Activated naive CD8-positive, alpha-beta T cell treated with anti-CD3 and anti-CD28 coated beads, Interleukin-2, amount 10 ng/mL, durations not matched to agents 7 days and 5 days (primary cell): ENCODE measurements at places on chromosomes 1 and 21. TPM values are rescaled to one million over a fixed set of nuclear protein-coding genes. Genes with fewer than 3 reads are reported as not detected.
A peak's percentile ranks its signal among the peaks of the same experiment; 100 is the strongest.

DNA sequence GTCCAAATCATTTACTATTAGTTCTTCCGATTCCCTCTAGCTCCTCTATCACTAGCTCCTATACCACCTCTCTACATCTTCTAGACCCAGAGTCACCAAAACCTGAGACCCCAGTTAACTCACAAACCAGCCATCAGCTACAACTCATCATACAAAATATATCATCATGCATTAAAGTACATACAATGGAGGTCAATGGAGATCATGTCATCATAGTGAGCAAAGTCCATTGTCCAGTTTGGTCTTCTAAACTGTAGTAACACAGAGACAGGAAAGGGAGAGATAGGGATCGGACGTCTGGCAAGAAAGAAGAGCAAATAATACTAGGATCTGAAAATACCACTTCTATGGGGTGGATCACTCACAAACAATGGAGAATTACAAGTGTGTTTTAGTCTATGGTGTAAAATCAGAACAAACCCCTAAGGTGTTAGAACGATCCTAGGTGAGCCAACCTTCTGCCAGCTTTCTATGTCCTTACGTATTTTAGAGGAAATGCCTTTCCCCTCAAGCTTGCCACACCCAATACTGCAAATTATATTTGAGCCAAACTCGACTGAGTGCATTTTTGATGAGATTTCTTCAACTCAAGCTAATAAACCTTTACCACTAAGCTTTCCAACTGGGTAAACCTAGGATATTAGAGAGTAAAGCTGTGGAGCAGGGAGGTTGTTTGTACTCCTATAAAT lies 3.9 kb downstream of the ADIPOR1 start:
- peaks cover 3% of the 10 kb centered on the region for H3K36me3 ChIP-seq
- DNase-seq = no peak
- H3K4me1 ChIP-seq = peaks cover 45% of the 10 kb centered on the region
- H3K27ac ChIP-seq = peak overlapping the region; percentile 18
- H3K27me3 ChIP-seq = no peaks in the 10 kb centered on the region
- H3K4me3 ChIP-seq = no peak overlapping the region

DNA sequence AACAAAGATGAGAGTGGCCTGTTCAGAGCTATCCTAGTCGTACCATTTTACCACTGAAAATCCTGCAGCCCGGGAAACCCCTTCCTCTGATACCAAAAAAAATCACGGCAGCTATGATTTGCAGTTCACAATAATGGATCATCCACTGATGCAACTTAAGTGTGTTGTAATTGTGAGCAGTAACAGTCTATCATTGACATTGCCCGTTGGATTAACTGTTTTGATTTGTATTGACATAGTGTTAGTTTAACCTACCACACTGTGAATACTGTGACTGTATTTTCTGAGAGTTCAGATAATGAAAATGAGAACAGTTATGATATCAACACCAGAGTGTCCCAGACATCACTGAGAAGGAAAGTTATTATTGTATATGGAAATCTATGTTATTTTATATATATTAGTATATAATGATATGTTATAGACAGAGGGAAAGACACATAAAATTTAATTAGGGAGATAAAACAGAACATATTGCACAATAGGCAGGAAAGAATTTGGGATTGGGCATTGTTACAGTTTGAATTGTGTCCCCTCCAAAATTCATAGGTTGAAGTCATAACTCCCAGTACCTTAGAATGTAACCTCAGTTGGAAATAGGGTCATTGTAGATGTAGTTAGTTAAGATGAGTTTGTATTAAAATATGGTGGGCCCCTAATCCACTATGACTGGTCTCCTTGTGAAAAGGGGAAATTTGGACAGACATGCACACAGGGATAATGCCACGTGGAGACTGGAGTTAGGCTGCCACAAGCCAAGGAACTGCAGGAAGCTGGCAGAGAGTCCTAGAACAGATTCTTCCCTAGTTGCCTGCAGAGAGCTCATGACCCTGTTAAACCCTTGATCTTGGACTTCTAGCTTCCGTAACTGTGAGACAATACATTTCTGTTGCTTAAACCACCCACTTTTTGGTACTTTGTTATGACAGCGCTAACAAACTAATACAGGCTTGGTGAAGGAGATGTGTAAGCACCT lies 54.4 kb downstream of the TLCD4 start:
- H3K36me3 ChIP-seq = no peaks in the 10 kb centered on the region
- H3K4me1 ChIP-seq = no peaks in the 10 kb centered on the region
- H3K27me3 ChIP-seq = peaks cover 8% of the 10 kb centered on the region

DNA sequence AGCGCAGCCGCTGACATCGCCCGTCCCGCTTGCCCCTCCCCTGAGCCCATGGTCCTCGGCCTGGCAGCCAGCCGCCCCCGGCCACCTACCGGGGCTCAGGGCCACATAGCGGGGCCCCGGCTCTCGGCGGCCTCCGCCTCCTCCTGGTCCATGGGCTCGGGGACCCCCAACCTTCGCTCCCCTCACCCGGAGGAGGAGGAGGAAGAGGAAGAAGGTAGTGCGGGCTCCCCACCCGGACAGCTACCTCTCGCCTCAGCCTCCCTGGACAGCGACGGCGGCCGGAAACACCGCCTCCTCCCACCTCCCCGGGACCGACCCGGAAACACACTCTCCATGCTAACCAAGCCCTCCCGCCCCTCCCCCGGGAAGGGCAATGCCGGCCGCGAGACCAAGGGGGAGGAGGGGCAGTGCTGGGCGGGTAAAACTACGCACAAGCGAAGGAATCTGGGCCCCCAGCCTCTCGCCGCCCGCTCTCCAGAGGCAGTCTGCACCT lies at the start of gene KIAA0319L:
Gene KIAA0319L, minus strand, starts transcription at position 286 of the 493 bp plus-strand sequence. CDS start 2,912 bp downstream, outside the sequence.
- H3K27me3 ChIP-seq = no peaks in the 10 kb centered on the region
- peak within 1 kb of the TSS; percentile 92 for H3K4me3 ChIP-seq
- peaks cover 33% of the 10 kb centered on the region for H3K4me1 ChIP-seq

GRCh38 chr1:53559391-53559815 lies 100.2 kb downstream of the DMRTB1 start:
- DNase-seq = peak; percentile 11
- no peaks in the 10 kb centered on the region for H3K36me3 ChIP-seq
- peaks cover 18% of the 10 kb centered on the region for H3K27me3 ChIP-seq
- H3K4me3 ChIP-seq = no peak overlapping the region

GRCh38 chr1:184854496-184855140 lies 100.0 kb upstream of the EDEM3 start:
- H3K27ac ChIP-seq = no peak overlapping the region
- H3K4me1 ChIP-seq = peaks cover 8% of the 10 kb centered on the region
- peaks cover 9% of the 10 kb centered on the region for H3K36me3 ChIP-seq

DNA sequence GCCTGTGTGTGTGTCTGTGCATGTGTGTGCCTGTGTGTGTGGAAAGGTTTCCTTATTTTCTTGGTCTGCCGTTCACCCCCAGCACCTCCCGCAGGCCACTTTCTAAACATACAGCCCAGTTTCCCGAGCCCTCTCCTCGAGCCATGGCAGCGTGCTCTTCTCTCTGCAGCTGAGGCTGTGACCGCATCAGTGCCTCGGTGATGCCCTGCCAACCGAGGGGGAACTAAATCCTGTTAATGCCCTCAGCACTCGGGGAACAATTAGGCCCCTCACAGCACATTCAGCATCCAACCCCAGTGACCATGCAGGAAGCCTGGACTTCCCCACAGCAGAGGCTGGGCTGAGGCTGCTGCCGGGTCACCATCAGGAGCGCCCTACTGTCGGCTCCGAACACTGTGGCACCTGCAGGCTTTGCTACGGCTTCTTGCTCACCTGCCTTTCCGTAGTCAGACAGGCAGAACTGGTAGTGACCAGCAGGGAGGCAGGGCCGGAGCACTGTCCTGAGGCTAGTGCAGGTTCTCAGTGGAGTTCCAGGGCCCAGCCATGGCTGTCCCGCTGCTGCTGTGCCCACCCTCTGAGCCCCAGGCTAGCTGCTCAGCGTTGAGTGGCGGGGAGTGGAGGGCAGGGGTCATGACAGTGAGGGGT lies 8.1 kb downstream of the GPR137B start:
- no peak overlapping the region for H3K27ac ChIP-seq
- no peak for DNase-seq
- no peaks in the 10 kb centered on the region for H3K27me3 ChIP-seq
- peaks cover 2% of the 10 kb centered on the region for H3K4me1 ChIP-seq

DNA sequence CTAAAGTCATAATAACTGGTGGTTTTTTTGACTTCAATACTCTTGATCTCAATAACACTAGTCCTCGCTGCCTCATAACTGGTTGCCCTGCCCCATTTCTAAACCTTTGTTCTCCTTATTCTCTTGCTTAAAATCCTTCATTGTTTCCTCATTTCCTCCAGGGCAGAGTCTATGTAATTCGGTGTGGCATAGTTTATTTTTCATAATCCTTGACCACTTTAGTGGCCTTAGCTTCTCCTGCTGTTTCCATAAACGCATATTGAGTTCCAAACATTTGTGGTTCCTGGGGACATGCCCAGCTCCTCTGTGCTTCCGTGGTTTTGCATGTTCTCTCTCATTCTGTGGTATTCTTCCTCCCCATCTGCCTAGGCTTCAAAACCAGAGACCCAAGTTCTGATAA lies 19.0 kb upstream of the TLCD4 start:
- no peak overlapping the region for H3K4me3 ChIP-seq
- no peak overlapping the region for H3K27ac ChIP-seq
- H3K36me3 ChIP-seq = no peaks in the 10 kb centered on the region
- H3K27me3 ChIP-seq = peaks cover 3% of the 10 kb centered on the region
- DNase-seq = no peak
- no peaks in the 10 kb centered on the region for H3K4me1 ChIP-seq

DNA sequence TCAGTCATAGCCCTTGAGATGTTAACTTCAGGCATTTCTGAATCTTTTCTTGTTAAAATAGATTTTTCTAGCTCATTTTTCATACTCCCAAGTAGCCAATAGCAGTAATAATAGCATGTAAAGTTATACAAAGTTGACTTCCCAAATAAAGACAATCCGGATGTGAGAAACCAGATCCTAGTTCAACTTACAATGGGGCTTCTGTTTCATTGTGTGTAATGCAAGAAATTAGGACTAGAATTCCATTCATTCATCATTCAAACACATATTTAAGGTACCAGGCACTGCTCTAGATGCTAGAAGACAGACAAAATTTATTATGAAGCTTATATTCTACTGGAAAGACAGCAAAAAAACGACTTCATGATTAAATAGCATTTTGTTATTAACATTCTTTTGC lies 240.3 kb downstream of the OLFM3 start:
- H3K27me3 ChIP-seq = no peaks in the 10 kb centered on the region
- no peaks in the 10 kb centered on the region for H3K4me1 ChIP-seq
- no peak for DNase-seq

DNA sequence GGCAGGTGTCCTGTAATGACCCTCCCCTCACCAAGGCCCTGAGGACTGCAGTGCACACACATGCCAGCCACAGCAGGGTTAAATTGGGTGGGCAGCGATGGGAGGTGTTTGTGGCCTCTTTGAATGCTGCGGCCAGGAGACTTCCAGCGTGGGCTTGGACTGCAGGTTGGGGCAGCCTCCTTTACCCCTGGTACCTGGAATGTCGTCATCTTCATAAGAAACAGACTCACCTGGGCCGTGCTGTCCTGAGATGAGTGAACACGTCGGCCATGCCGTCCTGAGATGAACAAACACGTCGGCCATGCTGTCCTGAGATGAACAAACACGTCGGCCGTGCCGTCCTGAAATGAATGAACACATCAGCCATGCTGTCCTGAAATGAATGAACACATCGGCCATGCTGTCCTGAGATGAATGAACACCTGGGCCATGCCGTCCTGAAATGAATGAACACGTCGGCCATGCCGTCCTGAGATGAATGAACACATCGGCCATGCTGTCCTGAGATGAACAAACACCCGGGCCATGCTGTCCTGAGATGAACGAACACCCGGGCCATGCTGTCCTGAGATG lies 50.1 kb upstream of the COL6A1 start:
- H3K27ac ChIP-seq = no peak overlapping the region
- DNase-seq = no peak
- no peaks in the 10 kb centered on the region for H3K36me3 ChIP-seq
- no peak overlapping the region for H3K4me3 ChIP-seq
- H3K27me3 ChIP-seq = no peaks in the 10 kb centered on the region

- peaks cover 5% of the 10 kb centered on the region for H3K27me3 ChIP-seq
- DNase-seq = no peak
- H3K4me1 ChIP-seq = no peaks in the 10 kb centered on the region
- no peak overlapping the region for H3K27ac ChIP-seq
- no peak overlapping the region for H3K4me3 ChIP-seq
Measured at GRCh38 chr21:38843806-38844503, 38.2 kb downstream of the ETS2 start.

DNA sequence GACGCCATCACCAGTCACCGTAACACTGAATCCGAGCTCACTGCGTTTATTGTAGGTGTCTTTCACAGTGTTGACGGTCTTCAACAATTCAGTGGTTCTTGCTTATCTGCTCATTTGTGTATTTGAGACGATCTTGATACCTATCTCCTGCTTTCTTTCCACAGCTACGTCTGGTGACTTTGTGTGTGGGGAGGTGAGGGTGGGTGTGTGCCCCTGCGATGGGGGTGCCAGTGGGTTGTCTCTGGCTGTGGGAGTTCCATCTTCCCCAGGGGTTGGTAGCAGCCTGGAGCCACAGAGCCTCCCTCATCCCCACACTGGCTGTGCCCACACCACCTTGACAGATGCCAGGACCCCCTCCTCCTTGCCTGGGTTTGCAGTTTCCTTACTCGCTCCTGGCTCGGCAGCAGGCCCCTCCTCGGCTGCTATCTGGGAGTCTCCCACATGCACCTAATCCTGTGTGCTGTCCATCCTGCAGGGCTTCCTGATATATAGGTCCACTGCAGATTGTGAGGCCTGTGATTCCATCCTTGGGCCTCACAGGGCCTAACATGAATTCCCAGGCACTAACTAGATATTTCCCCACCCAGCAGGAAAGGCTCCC lies 6.3 kb upstream of the PARP1 start:
- peaks cover 10% of the 10 kb centered on the region for H3K4me1 ChIP-seq
- no peak for DNase-seq
- peaks cover 7% of the 10 kb centered on the region for H3K27me3 ChIP-seq
- H3K27ac ChIP-seq = no peak overlapping the region
- no peaks in the 10 kb centered on the region for H3K36me3 ChIP-seq

GRCh38 chr1:31410871-31411270 lies 2.1 kb upstream of the SERINC2 start:
- DNase-seq = no peak
- peaks cover 56% of the 10 kb centered on the region for H3K27me3 ChIP-seq
- H3K36me3 ChIP-seq = no peaks in the 10 kb centered on the region
- no peak overlapping the region for H3K27ac ChIP-seq

GRCh38 chr1:169511316-169512005 lies 25.7 kb upstream of the SLC19A2 start:
- no peaks in the 10 kb centered on the region for H3K36me3 ChIP-seq
- no peak overlapping the region for H3K4me3 ChIP-seq
- H3K4me1 ChIP-seq = peaks cover 3% of the 10 kb centered on the region
- no peaks in the 10 kb centered on the region for H3K27me3 ChIP-seq

The OXCT2 gene
- 0.96 TPM for total RNA-seq

The CLIC6 gene
- 0.42 TPM for total RNA-seq

The PLPP3 gene
- total RNA-seq = 0.48 TPM

The RSBN1 gene
- total RNA-seq = 37.0 TPM

The EPHX1 gene
- 2.3 TPM for total RNA-seq

The EMC1 gene
- total RNA-seq = 35.6 TPM
